H1 (cell line): ENCODE measurements at places on chromosomes 4 and X. TPM values are rescaled to one million over a fixed set of nuclear protein-coding genes. Genes with fewer than 3 reads are reported as not detected.

NEIL3 gene
- 10.8 and 11.0 TPM in 2 replicates for total RNA-seq

VEGFD gene
- total RNA-seq, result 0.19 TPM in 1 of 2 replicates, not detected in the other

ITM2A gene
- total RNA-seq, result 34.9 and 35.7 TPM in 2 replicates

CXorf66 gene
- not detected in 2 replicates for total RNA-seq

YY2 gene
- total RNA-seq, result 1.1 and 1.5 TPM in 2 replicates

MXRA5 gene
- 1.5 and 1.7 TPM in 2 replicates for total RNA-seq

JCHAIN gene
- not detected in 2 replicates for total RNA-seq

RTL5 gene
- 1.9 TPM in 2 replicates for total RNA-seq

TMEM150C gene
- total RNA-seq, result 1.7 and 1.9 TPM in 2 replicates

PAGE2 gene
- total RNA-seq, result not detected in 2 replicates

PTTG2 gene
- not detected in 2 replicates for total RNA-seq

APLN gene
- 1.1 TPM in 2 replicates for total RNA-seq

NAA15 gene
- total RNA-seq, result 119 and 124 TPM in 2 replicates

ATP2B3 gene
- total RNA-seq, result 0.15 and 0.19 TPM in 2 replicates

HMX1 gene
- 0.26 and 0.34 TPM in 2 replicates for total RNA-seq

SPANXB1 gene
- total RNA-seq, result not detected in 2 replicates

KIAA1210 gene
- not detected in 2 replicates for total RNA-seq

PRSS12 gene
- total RNA-seq, result 7.1 and 9.3 TPM in 2 replicates

PPEF1 gene
- 0.30 and 0.34 TPM in 2 replicates for total RNA-seq

HSD17B13 gene
- 0.13 TPM in 1 of 2 replicates, not detected in the other for total RNA-seq

MGAT4D gene
- total RNA-seq, result not detected in 2 replicates

SPANXC gene
- not detected in 2 replicates for total RNA-seq

SPP1 gene
- total RNA-seq, result 22.3 and 26.5 TPM in 2 replicates

SLIT2 gene
- 11.7 and 13.7 TPM in 2 replicates for total RNA-seq

AVPR2 gene
- total RNA-seq, result not detected in 2 replicates

TCP11X2 gene
- total RNA-seq, result 0.25 and 0.32 TPM in 2 replicates

MAGEC1 gene
- total RNA-seq, result not detected in 2 replicates

RAB33A gene
- total RNA-seq, result 2.8 and 3.9 TPM in 2 replicates

HSFX4 gene
- not detected in 2 replicates for total RNA-seq

AMOT gene
- total RNA-seq, result 7.1 and 7.9 TPM in 2 replicates

GJB1 gene
- total RNA-seq, result not detected in 2 replicates

PPBP gene
- 0.43 TPM in 1 of 2 replicates, not detected in the other for total RNA-seq

GPR173 gene
- 5.8 and 7.0 TPM in 2 replicates for total RNA-seq

EOLA2 gene
- total RNA-seq, result 22.5 and 25.5 TPM in 2 replicates

SPANXN4 gene
- total RNA-seq, result not detected in 2 replicates

GIMD1 gene
- total RNA-seq, result not detected in 2 replicates

SSX2B gene
- not detected in 2 replicates for total RNA-seq

MAGEA12 gene
- total RNA-seq, result not detected in 2 replicates

MCTS1 gene
- total RNA-seq, result 31.6 and 33.0 TPM in 2 replicates

ADH6 gene
- total RNA-seq, result not detected in 2 replicates

ODAPH gene
- not detected in 2 replicates for total RNA-seq

BRS3 gene
- not detected in 2 replicates for total RNA-seq

SLC10A6 gene
- total RNA-seq, result 0.21 TPM in 1 of 2 replicates, not detected in the other

CLDN2 gene
- not detected in 2 replicates for total RNA-seq

GPAT3 gene
- total RNA-seq, result 1.8 and 2.0 TPM in 2 replicates

SUPT20HL1 gene
- not detected in 2 replicates for total RNA-seq

FGFBP2 gene
- not detected in 2 replicates for total RNA-seq

TRAM1L1 gene
- total RNA-seq, result 1.2 and 1.5 TPM in 2 replicates

PTCHD1 gene
- 2.4 and 3.3 TPM in 2 replicates for total RNA-seq

C4orf50 gene
- 0.22 and 0.23 TPM in 2 replicates for total RNA-seq

ARX gene
- not detected in 2 replicates for total RNA-seq

NDUFC1 gene
- 54.5 and 62.0 TPM in 2 replicates for total RNA-seq

STBD1 gene
- total RNA-seq, result 1.4 and 1.7 TPM in 2 replicates

SORCS2 gene
- 0.75 and 1.8 TPM in 2 replicates for total RNA-seq

NDP gene
- 0.29 and 0.82 TPM in 2 replicates for total RNA-seq

AWAT2 gene
- total RNA-seq, result not detected in 2 replicates
